Mesothelial cell of epicardium (in vitro differentiated cells): ENCODE measurements at places on chromosomes 1 and 21. TPM values are rescaled to one million over a fixed set of nuclear protein-coding genes. Genes with fewer than 3 reads are reported as not detected.

GRCh38 chr1:244874974-244875579 lies 10.7 kb upstream of the HNRNPU start:
- DNase-seq: no peak

DNA sequence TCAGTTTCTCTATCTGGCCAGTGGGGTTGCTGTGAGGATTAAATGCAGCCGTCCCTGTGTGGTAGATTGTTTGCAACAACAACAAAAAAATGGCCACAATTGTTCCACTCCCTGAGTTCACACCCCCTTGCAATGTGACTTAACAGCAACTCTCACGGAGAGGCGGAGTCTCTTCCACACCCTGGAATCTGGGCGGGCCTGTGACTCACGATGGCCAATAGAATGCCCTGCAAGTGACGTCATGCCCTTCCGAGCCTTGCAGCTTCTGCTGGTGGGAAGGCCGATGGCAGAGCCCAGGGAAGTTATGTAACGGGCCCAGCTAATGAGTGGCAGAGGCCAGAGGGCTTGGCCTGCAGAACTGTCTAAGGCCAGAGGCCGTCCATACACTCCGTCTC lies 87.9 kb downstream of the RIPK4 start:
- DNase-seq: peak; percentile 86

DNA sequence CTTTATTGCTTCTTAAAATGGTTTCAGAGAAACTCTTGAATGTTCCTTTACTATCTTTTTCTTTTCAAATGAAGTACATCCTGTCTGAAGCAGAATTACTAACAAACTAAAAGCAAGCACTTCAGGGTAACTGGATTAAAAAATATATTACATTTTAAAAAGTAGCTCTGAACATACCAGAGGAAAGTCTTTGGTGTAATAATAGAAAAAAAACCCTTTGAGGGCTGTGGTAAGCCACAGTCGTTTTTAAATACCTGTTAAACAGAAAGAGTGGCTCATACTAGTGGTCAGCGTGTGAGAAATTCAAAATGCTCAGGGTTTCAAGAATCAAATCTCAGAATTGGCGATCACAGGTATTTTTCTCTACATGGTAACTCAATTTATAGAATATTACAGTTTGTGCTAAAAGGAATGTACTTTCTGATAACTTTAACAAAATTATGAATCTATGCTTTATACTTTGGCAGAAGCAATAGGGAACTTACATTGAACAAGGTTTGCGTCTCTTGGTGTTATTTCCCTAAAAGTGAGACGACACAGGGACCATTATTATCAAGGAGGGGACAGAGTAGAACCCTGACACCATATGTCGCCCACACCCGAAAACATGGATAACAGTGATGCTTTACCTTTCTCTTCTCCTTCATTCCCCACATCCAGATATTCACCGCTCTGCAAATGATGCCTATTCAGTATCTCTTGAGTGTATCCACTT lies 97.0 kb upstream of the DPH5 start:
- DNase-seq: no peak

- no peak for DNase-seq
Observed at GRCh38 chr1:234696148-234696576, 86.2 kb upstream of the IRF2BP2 start.

Gene KRTAP12-2
- total RNA-seq: not detected in 3 replicates
